GM04504 (cell line): ENCODE measurements at places on chromosomes 7 and 10.

DNA sequence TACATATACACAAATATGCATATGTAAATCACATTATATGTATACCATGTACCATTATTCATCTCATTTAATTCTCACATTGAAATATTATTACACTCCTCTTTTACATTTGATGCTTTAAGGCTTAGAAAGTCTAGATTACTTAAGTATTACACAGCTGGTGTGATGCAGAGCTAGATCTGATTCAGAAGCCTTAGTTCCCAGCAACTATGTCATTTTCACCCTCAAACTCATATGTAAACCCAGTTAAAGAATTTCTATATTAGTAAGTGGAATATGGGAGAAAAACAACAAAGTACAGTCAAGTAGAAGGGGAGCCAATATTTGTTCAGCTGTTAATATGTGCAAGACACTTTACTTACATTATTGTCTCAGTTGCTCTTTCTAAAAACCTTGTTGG lies 74.3 kb upstream of the CSTF2T start:
- DNase-seq: no peak

GRCh38 chr7:91242097-91242844 lies 22.0 kb upstream of the FZD1 start:
- no peak for DNase-seq

DNA sequence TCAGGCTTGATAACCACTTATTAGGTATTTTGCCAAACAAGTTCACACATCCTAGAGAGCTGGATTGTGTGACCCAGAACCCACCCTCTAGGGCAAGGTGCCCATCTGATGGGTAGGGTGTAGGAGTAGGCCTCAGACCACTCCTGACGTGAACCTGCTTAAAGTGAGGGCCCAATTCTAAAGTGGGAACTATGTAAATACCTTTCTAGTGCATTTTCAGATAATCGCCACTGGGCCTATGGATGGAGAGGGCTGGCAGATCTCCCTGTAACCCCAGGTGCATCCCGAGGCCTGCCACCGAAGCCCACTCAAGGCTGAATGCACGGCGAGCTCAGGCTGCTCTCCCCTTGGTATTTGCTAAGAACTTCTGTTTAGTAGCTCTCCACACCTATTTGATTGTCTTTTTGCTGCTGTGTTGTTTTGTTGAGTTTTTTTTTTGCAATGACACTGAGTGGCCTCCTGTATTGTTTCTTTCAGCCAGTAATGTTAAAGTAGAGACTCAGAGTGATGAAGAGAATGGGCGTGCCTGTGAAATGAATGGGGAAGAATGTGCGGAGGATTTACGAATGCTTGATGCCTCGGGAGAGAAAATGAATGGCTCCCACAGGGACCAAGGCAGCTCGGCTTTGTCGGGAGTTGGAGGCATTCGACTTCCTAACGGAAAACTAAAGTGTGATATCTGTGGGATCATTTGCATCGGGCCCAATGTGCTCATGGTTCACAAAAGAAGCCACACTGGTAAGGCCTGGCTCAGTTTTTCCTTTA lies 71.7 kb downstream of the IKZF1 start:
- DNase-seq: no peak

DNA sequence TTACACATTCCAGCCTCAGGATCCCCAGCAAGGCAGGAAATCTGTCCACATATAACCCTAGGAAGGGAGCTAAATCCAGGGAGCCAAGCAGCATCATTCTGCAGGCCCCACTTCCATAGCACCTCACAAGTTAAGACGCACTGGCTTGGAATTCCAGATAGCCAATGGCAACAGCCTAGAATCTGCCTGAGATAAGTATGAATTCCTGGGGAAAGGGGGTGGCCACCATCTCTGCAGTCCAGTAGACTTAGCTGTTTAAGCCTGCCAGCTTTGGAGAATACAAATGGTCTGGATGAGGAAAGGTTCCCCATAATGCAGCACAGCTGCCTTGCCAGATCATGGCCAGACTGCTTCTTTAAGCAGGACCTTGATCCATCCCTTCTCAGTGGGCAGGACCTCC lies 179.4 kb upstream of the PRSS1 start:
- no peak for DNase-seq

DNA sequence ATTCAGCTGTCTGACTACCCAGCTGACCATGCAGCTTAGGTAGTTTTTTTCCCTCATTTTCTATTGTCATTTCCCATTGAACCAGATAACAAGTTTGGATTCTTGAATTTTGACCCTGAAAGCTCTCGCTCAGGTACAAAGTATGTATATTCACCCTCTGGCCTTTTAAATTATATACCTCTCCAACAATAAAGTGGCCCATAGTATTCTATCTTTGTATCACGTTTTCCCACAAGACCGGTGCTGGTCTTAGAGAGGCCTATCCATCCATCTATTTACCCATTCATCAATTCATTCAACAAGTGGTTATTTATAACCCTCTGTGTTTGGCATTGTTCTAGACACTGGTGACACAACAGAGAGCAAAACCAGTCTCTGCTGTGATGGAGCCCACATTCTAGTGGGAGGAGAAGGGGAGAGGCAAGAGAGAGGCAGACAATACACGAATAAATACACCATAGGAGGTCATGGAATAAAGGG lies 35.2 kb upstream of the NPSR1 start:
- no peak for DNase-seq

DNA sequence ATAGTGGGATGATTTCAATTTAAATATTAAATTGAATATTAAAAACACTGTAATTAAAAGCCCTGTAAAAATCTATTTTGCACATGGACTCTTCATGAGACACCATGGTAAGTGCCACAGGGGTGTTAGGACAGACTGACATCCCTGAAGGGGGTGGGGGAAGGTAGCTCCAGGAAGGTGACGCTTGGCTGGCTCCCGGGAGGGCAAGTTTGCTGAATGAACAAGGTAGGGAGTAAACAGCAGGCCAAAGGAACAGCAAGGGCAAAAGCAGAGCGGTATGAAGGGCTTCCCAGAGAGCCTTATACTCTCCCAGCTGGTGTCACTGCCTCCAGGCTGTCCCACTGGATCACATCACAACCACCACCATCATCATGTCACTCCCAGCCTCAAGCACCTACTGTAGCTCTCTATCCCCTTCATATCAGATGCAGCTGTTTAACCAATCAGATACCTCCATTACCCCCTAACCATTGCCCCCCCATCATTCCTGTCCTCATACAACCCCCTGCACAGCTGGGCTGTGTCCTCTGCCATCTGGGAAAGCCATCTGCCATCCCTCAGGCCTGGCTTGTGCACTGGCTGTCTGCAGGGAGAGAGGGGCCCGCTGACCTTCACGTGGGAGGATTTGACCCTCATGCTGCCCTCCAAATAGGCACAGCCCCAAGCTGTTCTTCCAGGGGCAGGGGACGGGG lies 19.5 kb downstream of the HSPA12A start:
- no peak for DNase-seq

- DNase-seq: no peak
Measured at GRCh38 chr7:142603870-142604448, 145.3 kb upstream of the PRSS1 start.

DNA sequence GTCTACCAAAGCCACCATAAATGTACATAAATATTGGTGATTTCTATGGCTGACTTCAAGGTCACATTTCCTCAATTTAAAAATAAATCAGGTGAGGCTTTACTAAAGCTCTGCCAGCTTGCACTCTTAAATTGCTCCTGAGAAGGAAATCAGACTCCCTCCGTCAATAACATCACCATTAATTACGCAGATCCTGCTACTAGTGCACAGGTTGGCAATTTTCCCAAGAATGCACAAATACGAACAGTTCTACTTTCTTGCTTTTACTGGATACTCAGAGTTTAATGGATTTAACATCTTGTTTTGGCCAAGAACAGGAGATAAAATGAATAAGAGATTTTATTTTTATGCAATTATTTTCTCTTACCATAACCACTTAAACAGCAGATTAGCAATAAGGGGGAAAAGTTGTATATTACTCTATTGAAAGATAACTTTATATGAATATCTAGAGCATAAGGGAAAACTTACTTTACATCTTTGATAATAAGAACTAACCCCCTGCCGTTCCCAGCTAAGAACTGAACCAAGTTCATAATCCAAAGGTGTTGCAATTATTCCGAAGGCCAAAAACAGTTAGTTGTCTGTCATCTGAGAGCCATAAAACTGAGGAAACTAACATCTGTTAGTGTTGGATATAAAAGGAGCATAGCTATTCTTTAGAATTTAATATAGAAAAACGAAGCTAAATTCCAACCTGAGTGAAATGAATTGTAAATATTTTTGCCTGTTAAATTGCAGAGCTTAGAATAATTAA lies 140.5 kb downstream of the TWIST1 start:
- DNase-seq: no peak

DNA sequence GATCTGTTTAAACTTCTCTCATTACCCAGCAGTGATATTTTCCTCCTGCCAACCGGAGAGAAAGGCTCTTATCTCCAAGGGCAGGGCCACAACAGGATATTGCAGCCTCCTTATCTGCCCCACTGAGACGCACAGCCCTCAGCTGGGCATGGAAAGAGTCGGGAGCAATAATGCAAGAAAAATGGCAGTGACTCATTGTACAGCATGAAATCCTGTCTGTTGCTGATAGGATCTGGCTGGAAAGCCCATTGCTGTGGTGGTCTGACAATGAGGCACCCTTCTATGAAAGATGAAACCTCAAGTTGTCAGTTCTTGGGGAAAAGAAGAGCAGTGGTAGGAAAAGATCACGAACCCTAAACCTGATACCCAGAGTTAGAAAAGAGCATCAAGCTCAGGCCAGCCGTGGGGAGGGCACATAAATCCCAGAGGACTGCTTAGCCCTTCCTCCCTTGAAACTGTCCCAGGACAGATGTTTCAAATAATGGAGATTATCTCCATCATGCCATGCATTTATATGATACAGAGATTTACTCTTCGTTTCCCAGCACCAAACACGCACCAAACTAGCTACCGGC lies 47.0 kb upstream of the FIGNL1 start:
- DNase-seq: no peak

DNA sequence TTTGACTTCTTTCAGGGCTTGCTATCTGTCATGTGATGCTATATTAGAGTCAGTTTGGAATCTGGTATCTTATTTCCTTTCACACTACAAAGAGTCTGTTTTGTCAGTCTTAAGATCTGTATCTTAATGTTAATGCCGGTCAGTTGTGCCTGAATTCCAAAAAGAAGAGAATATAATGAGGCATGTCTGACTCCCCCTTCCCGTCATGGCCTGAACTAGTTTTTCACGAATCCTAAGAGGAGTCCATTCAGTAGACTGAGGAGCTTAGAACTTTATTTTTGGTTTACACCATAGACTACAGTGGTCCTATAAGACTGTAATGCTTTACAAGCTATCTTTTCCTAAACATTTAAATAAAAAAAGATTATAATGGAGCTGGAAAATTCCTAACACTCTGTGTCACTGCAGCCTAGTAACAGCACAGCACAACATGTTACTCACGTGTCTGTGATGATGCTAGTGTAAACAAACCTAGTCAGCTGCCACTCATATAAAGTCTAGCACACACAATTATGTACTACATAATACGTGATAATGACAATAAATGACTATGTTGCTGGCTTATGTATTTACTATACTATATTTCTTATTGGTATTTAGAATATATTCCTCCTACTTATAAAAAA lies 50.6 kb downstream of the VPS41 start:
- no peak for DNase-seq

DNA sequence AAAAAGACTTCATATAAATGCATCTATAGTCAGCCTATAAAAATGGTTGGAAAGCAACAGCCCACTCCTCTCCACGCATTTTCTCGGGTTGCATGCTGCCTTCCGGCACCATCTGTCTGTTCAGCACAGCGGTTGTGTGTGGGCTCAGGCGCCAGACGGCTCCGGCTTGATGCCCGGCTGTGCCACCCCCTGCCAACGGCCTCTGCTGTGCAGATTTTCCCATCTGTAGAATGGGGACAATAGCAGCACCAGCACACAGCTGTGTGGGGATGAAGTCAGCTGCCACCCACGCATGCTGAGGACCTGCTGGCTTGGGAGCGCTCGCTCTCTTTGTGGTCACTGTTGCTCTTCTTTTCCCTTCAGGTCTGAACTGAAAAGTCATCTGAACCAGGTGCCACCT lies 19.5 kb downstream of the PRKAG2 start:
- no peak for DNase-seq

GRCh38 chr7:150784954-150785353 lies 15.2 kb downstream of the TMEM176B start:
- DNase-seq: no peak

DNA sequence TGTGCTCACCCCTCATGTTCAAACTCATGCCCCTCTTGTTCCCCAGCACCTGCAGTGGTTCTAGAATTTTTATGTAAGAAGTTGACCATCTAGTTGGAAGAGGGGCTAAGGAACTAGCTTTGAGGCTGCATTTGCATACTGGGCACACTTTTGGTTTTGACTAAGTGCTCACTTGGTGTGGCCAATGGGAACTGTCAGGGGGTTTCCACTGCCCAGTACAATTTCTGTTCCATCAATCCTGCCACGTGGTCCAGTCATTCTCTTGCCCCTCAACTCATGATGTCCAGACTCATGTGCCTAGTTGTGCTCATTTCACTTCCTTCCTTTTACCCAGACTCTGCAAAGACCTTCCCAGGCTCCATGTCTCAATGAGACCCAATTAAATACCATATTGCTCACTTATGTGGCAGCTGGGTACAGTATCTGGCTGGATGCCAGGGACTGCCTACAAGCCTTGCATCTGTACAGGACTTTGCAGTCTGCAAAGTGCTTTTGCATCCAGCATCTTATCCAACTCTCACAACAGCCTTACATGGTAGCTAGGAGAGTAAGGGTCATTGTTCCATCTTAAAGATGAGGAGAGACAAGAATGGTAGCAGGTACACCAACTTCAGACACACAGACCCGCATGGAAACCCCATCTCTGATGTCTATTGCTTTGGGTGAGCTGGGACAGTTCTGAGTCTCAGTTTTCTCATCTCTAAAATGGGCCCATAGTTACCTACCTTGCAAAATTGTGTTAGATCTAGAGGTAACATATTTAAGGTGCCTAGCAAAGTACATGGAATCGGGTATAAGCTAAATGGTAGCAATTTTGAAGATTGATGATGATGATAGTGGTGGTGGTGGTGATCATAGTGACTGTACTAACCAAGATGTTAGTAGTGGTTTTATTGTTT lies 30.1 kb upstream of the KCNMA1 start:
- no peak for DNase-seq

DNA sequence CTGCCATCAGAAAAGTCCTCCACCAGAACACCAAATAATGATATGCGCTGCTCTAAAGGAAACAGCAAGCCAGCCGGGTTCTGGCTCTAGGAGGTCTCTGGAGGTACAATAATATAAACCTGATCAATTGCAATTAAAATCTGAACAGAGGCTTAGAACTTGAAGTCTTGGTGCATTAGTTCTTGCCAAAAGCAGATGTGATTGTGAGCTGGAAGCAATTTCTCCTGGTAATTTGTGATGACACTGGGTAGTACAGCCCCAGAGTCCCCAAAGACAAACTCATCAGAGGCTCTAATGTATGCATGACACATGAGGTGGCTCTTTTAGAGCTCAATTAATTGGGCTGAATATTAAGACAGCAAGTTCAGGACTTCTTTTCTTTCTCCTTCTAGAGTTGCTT lies 3.3 kb downstream of the ETV1 start:
- no peak for DNase-seq
